Stomach (tissue), 19 donors: ENCODE measurements at places on chromosomes 6 and 20. TPM values are rescaled to one million over a fixed set of nuclear protein-coding genes. Genes with fewer than 3 reads are reported as not detected.
A peak's percentile ranks its signal among the peaks of the same experiment; 100 is the strongest.

DNA sequence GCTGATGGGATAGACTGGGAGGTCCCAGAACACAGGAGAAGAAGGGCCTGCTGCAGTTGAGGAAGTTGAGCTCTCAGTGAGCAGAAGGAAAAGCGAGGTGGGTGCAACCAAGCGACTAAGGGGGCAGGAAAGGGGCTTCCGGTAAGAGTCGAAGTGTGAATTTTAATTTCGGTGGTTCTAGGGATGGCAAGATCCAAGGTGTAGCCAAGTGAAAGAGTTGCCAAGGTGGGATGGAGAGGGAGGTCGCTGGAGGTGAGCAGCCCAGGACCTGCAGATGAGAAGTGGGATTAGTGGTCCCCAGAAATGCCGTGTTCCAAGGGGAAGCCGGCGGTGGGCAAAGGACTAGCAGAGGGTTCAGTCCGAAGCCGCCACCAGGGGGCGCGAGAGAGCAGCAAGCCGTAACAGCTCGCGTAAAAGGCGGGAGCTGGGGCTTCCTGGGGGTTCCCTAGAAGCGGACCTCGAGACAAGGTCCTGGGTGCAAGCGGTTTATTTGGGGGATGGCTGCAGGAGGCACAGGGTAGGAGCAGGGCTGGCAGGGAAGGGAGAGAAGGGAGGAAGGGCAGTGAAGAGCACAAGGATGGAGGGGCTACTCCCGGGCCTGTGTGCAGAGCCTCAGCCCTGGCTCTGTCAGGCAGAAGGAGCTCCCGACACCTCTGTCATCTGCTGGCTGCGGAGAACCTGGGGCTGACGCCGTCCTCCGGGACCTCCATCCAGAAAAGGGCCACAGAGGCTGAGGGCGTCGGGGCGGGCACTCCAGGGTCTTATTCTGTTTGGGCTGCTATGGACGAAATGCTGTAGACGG is 103.6 kb downstream of the PAX1 start:
- peaks cover 13% of the 10 kb centered on the region for H3K27me3 ChIP-seq
- no peak overlapping the region for H3K4me3 ChIP-seq
- no peak overlapping the region for H3K27ac ChIP-seq
- H3K36me3 ChIP-seq, result no peaks in the 10 kb centered on the region

DNA sequence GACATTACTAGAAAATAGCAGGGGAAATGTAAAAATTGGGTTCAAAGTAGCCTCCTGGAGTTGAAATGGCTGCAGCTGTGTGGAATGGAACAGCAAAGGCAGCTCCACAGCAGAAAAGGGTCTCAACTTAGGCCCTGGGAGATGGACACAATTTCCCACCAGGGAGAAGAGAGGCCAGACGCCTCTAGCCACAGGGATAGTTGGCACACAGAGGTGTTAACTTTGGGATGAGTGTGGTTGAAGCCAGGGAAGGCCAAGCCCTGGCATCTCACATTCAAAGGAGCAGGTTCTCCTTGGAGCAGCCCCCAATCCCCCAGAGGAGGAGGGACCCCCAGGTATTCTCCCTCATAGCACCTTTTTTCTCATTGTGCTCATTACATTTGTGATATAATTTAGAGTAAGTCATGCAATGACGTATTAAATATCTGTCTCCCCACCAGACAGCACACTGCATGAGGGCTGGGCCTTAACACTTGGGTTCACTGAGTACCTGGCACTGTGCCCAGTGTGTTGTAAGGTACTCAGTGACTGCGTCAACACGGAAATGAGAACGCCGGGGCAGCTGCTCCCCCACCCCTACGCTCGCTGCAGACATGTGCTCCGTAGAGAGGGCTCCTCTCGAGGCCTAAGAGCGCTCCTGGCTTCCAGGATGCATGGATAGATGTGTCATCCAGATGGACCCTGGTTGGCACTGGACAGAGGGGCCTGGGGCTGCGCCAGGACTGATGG is 76.0 kb upstream of the CD93 start:
- no peaks in the 10 kb centered on the region for H3K36me3 ChIP-seq
- peaks cover 50% of the 10 kb centered on the region for H3K4me1 ChIP-seq
- H3K4me3 ChIP-seq, result no peak overlapping the region
- peak overlapping the region; percentile 62 for H3K27ac ChIP-seq
- peak; percentile 94 for DNase-seq

GRCh38 chr6:125886021-125886420 is 70.5 kb upstream of the HINT3 start:
- H3K4me3 ChIP-seq, result no peak overlapping the region
- no peak for DNase-seq
- H3K36me3 ChIP-seq, result peaks cover 94% of the 10 kb centered on the region
- no peak overlapping the region for H3K27ac ChIP-seq

DNA sequence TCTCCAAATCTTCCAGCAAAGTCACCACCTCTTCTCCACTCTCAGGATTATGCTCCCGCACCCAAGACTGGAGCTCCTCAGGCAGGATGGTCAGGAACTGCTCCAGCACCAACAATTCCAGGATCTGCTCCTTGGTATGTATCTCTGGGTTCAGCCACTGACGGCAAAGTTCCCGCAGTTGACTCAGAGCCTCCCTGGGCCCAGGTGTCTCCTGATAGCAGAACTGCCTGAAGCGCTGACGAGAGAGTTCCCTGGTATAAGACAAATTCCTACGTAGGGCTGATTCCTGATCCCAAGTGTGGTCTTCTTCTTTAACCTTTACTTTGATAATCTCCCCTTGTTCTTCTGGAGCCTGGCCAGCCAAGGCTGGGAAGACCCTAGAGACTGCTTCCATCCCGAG is 60.6 kb downstream of the GPX5 start:
- peaks cover 4% of the 10 kb centered on the region for H3K27me3 ChIP-seq
- no peak overlapping the region for H3K27ac ChIP-seq
- peaks cover 18% of the 10 kb centered on the region for H3K4me1 ChIP-seq
- H3K36me3 ChIP-seq, result no peaks in the 10 kb centered on the region

DNA sequence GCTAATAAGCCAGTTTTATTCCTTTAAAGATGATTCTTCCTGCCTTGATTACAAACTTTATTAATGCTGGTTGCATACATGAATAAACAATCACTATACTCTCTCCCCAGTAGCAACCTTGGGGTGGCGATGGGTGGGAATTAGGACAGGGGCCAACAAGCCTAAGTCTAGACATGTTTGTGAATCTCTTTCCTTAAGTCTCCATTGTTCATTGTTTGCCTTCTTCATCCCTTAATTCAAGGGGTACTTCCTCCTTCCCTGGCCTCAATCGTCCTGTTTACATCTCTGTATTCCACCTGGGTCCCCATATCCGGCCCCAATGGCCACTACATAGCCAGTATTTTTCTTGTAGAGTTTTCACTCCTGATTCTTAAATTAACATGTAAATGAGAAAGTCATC is 66.0 kb downstream of the ARHGAP18 start:
- H3K27ac ChIP-seq, result peak overlapping the region; percentile 79
- H3K4me3 ChIP-seq, result no peak overlapping the region
- peaks cover 3% of the 10 kb centered on the region for H3K36me3 ChIP-seq
- peaks cover 27% of the 10 kb centered on the region for H3K4me1 ChIP-seq

DNA sequence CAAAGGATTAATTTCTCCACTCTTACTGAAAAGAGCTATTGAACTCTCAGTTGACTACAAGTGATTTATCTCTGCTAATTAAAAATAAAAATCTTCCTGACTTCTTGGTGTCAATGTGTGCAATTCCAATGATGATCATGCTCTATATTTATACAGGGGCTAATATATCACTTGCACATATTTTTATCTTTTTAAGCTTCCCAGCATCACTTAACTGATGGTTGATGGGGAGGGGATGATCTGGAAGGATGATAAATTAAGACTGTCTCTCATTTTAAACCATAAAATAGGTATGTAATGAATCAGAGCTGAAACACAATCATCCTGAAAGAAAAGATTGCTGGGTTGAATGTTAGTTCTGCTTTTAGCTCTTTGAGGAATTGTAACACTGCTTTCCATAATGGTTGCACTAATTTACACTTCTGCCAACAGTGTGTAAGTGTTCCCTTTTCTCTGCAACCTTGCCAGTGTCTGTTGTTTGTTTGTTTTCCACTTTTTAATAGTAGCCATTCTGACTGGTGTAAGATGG is 169.6 kb upstream of the ECI2 start:
- no peaks in the 10 kb centered on the region for H3K4me1 ChIP-seq
- H3K4me3 ChIP-seq, result no peak overlapping the region
- H3K27ac ChIP-seq, result no peak overlapping the region
- H3K27me3 ChIP-seq, result no peaks in the 10 kb centered on the region
- no peaks in the 10 kb centered on the region for H3K36me3 ChIP-seq

DNA sequence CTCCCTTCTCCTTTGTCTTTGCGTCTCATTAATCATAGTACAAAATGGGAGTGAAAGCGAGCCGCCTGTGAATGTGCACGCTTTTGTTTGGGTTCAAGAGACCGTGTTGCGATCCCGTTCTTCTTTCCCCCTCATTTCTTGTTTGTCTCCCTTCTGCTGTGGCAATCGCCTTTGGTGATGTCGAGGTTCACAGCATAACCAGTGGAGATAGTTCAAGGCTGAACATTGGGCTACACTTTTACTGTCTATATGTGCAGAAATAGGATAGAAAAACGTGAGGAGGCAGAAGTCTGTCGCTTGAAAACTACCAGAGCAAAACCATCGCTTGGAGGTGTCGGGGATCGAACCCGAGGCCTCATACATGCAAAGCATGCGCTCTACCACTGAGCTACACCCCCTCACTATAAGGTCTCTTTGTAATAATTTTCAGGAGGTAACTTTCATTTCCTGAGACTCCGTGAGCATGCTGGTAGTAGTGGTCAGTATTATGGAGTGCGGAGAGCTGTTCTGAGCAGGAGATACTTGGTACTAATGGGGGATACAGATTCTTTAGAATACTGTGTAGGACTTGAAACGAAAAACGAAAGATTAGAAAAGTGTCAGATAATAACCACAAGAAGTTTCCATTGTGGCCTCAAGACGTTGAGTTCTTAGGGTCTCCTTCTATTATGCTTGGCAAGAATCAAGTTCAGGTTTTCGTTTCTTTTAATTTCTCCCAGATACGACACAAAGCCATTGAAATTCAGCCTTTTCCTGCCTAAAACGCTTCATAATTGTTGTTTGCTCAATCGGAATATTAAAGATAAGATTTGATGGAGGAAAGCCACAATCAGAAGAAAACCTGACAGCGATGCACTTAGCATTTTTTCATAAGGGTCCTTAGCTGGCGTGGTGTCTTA is 106.6 kb downstream of the TRIM27 start:
- no peak for DNase-seq
- no peak overlapping the region for H3K27ac ChIP-seq
- no peaks in the 10 kb centered on the region for H3K4me1 ChIP-seq
- peaks cover 98% of the 10 kb centered on the region for H3K27me3 ChIP-seq
- H3K4me3 ChIP-seq, result no peak overlapping the region

DNA sequence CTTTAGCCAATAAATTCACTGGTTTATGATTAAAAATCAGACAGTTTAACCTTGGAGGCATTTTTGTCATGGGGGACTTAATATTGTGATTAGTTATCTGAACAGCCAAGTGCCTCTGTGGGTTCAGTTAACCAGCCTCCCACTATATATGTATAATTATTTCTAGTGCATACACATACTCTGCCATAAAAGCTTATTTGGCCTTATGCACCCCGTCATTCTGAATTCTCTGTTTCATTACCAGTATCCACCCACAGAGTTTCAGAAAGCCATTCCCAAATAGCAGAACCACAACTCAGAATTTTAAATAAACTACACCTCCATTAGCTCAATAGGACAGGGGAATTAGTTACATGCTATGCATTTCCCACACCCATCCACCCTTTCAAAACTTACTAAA is 279.7 kb downstream of the ZFAND3 start:
- H3K4me1 ChIP-seq, result no peaks in the 10 kb centered on the region
- no peak overlapping the region for H3K27ac ChIP-seq
- H3K36me3 ChIP-seq, result peaks cover 9% of the 10 kb centered on the region
- no peaks in the 10 kb centered on the region for H3K27me3 ChIP-seq
- DNase-seq, result no peak

- no peaks in the 10 kb centered on the region for H3K36me3 ChIP-seq
- no peaks in the 10 kb centered on the region for H3K4me1 ChIP-seq
- no peaks in the 10 kb centered on the region for H3K27me3 ChIP-seq
- DNase-seq, result no peak
- H3K27ac ChIP-seq, result no peak overlapping the region
Measured at GRCh38 chr6:143525356-143525755, 13.8 kb upstream of the FUCA2 start.

- peaks cover 79% of the 10 kb centered on the region for H3K4me1 ChIP-seq
- H3K27ac ChIP-seq, result no peak overlapping the region
- peaks cover 6% of the 10 kb centered on the region for H3K36me3 ChIP-seq
- no peak for DNase-seq
Measured at GRCh38 chr6:34600101-34600500, 44.0 kb upstream of the SPDEF start.

- no peak overlapping the region for H3K4me3 ChIP-seq
- no peak for DNase-seq
- no peaks in the 10 kb centered on the region for H3K36me3 ChIP-seq
- no peak overlapping the region for H3K27ac ChIP-seq
Measured at GRCh38 chr6:9745966-9746365, 668.9 kb downstream of the TFAP2A start.

GRCh38 chr6:148407372-148407771 is 64.7 kb downstream of the SASH1 start:
- H3K4me3 ChIP-seq, result no peak overlapping the region
- no peaks in the 10 kb centered on the region for H3K36me3 ChIP-seq
- DNase-seq, result peak; percentile 57
- peaks cover 9% of the 10 kb centered on the region for H3K4me1 ChIP-seq
- no peaks in the 10 kb centered on the region for H3K27me3 ChIP-seq

DNA sequence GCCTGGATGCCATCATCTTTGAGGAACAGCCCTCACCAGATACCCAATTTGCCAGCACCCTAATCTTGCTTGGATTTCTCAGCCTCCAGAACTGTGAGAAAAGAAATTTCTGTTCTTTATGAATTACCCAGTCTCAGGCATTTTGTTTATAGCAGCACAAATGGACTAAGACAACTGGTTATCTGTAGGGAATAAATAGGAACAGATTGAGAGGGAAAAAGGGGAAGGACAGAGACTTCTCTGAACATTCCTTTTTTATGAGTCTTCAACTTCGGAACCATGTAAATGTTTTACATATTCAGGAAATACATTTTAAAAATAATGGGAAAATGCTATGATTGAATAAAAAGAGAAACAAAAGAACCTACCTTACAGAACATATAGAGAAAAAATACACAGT is 20.9 kb downstream of the KCTD20 start:
- H3K27me3 ChIP-seq, result no peaks in the 10 kb centered on the region
- no peak overlapping the region for H3K27ac ChIP-seq
- H3K36me3 ChIP-seq, result no peaks in the 10 kb centered on the region
- DNase-seq, result no peak
- H3K4me1 ChIP-seq, result peaks cover 36% of the 10 kb centered on the region

DNA sequence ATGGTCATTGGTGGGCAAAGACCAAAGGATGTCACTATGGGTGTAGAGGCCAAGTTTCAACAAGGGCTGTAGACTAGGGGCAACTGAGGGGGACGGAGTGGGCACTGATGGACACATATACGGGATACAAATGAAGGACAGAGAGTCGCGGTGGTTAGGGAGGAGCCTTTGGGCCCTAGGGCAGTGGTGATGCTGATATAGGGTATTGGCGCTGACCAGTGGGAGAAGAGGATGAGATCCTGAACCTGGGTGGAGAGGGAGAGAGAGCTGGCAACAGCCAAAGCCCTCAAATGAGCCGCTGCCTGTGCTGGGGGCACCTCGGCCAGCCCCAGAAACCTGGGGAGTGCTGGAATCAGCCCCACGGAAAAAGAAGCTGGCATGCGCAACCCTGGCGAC is 1.6 kb downstream of the CDH22 start:
- H3K27me3 ChIP-seq, result peaks cover 59% of the 10 kb centered on the region
- H3K4me3 ChIP-seq, result no peak overlapping the region
- H3K27ac ChIP-seq, result no peak overlapping the region
- no peaks in the 10 kb centered on the region for H3K36me3 ChIP-seq
- peaks cover 23% of the 10 kb centered on the region for H3K4me1 ChIP-seq

GRCh38 chr6:153121311-153121710 is 9.8 kb downstream of the RGS17 start:
- H3K4me3 ChIP-seq, result no peak overlapping the region
- H3K27ac ChIP-seq, result no peak overlapping the region
- no peak for DNase-seq

SLC26A8 gene
- total RNA-seq, result not detected
